ENCODE measurements at places on chromosomes 7 and 10.
A peak's percentile ranks its signal among the peaks of the same experiment; 100 is the strongest.

GRCh38 chr7:158726277-158726807 is 21.7 kb upstream of the NCAPG2 start:
- DNase-seq: no peak

- DNase-seq: no peak
Observed at GRCh38 chr7:81705206-81705605, 64.6 kb downstream of the HGF start.

DNA sequence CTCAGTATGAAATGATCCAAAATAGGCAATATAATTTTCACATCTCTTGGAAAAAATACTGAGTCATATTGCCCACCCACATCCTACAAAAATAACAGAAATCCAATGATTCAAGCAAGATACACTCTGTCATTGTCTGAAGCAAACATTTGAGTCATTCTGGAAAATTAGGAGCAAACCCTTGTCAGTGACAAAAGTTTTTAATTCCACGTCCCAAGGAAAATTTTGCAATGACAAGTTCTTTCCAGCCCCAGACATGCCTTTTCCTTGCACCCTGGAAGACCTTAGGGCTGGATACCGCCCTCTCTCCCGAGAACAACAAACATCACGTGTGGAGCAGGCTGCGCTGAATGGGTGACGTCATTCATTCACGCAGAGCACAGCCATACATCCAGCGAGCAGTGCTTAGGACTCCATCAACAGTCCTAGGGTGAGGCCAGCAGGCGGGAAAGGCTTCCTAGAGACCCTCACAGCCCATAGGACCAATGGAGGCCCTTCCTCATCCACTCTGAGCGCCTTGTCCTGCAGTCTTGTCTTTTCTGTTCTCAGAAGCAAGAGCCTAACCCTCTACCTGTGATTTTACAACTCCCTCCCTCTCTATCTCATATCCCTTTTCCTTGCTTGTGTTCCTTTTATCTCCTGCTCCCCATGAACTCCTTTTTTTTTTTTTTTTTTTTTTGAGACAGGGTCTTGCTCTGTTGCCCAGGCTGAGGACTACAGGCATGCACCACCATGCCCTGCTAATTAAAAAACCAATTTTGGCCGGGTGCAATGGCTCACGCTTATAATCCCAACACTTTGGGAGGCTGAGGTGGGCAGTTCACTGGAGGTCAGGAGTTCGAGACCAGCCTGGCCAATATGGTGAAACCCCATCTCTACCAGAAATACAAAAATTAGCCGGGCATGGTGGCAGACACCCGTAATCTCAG is 23.5 kb upstream of the KDM7A start:
- no peak for DNase-seq

GRCh38 chr10:74293686-74294371 is 142.8 kb downstream of the ADK start:
- no peak for DNase-seq

- no peak for DNase-seq
Observed at GRCh38 chr10:61967298-61967697, 65.8 kb downstream of the ARID5B start.

DNA sequence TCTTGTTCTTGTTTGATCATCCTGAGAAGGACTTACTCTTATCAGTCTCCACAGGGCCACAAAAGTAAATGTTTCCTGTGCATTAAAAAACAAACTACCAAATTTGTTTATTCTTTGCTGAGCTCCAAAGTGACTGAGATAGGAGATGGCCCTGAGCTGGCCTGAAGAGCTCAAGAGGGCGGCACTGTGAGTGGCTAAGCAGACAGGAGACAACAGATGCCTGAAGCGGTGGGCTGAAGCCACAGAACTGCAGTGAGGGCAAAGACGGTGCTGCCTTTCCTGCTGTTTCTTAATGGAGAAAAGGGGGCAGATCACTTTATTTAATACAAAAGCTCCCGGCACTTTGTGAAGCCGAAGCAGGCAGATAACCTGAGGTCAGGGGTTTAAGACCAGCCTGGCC is 379.6 kb downstream of the ARL4A start:
- no peak for DNase-seq

GRCh38 chr7:129952086-129952652 is 591 bp downstream of the UBE2H start:
- peak; percentile 60 for DNase-seq

DNA sequence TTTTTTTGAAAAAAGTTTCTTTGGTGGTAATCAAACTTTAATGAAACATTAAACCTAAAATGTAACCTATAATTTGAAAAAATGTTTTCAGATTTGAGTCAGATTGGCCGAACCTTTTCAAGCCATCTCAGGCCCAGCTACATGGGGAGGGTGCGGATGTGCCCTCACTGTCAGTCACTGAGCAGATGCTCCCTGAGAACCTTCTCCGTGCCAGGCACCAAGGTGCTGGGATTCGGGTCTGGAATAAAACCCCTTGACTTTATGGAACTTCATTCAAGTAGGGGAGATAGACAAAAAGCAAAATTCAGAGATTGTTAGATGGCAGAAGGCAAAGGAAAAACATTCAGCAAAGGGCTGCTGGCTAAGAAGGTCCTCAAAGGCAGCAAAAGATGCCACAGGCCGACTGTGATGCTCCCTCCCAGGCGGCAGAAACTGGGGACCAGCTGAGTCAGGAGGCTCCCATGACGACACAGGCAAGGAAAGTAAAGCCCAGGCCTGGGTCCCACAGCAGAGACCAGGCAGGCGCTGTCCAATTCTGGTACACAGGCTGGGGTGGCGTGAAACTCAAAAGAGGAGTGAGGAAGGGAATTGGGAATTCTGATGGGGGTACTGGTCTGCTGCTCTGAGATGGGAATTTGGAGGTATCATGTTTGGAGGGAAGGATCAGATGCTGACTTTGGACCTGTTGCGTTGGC is 82.2 kb upstream of the DDC start:
- DNase-seq: no peak

GRCh38 chr7:150934045-150934766 is 43.9 kb downstream of the KCNH2 start:
- no peak for DNase-seq

GRCh38 chr10:116085323-116085722 is 187.7 kb downstream of the GFRA1 start:
- no peak for DNase-seq

- no peak for DNase-seq
Observed at GRCh38 chr7:48718731-48719378, 205.5 kb upstream of the CDC14C start.

DNA sequence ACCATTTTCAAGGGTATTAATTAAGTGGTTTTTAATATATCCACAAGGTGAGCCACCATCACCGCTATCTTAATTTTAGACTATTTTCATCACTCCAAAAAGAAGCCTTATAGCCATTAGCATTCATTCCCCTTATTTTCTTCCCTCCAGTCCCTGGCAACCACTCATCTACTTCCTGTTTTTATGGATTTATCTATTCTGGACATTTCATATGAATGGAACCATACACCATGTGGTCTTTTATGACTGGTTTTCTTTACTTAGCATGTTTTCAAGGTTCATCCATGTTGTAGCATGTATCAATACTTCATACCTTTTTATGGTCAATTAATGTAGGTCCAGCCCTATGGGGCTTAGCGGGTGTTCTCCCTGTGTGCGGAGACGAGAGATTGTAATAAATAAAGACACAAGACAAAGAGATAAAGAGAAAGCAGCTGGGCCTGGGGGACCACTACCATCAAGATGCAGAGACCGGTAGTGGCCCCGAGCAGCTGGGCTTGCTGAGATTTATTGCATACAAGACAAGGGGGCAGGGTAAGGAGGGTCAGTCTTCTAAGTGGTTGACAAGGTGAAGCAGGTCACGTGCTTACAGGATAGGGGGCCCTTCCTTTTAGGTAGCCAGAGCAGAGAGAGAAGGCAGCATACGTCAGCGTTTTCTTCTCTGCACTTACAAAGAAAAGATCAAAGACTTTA is 14.6 kb downstream of the WBP1L start:
- DNase-seq: no peak

DNA sequence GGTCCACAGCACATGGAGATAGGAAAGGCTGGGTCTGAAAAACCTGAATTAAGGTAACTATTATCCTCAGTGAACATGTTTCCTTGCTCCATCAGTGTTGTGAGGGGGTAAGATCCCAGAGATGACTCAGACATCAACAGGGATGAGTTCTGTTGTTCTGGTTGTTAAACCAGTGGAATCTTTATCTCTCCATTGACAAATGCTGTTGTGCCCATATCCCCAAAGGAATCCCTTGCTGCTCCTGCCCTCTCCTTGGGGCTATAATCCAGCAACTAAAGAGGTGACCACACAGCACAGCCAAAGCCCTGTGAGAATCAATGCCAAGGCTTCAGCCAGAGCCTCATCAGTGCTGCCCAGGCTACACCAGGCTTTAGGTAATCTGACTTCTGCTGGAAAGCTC is 113.4 kb downstream of the JAZF1 start:
- no peak for DNase-seq

DNA sequence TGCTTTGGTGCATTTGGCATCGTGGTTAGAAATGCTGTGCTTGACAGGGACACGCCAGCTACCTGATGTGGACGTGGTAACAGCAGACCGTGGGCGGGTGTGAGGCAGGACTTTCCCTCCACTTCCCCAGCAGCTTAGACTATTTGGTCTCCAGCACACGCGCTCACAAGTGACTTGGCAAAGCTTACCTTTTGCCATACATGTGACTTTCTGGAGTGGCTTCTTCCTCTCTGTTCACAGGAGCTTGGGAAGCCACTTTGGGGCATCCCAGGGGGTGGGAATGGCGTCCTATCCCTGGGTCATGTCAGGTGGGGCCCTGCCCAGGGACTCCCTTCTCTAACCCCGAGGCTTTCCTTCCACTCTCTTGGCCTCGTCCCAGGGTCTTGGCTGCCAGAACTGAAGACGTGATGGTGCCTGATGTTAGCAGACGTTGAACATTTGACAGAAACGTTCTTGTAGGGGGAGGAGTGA is 228.7 kb upstream of the KLF6 start:
- no peak for DNase-seq

- no peak for DNase-seq
Observed at GRCh38 chr7:48111596-48111995, 22.5 kb downstream of the UPP1 start.

GRCh38 chr10:80453056-80453841 is 861 bp upstream of the TSPAN14 start:
- DNase-seq: no peak

DNA sequence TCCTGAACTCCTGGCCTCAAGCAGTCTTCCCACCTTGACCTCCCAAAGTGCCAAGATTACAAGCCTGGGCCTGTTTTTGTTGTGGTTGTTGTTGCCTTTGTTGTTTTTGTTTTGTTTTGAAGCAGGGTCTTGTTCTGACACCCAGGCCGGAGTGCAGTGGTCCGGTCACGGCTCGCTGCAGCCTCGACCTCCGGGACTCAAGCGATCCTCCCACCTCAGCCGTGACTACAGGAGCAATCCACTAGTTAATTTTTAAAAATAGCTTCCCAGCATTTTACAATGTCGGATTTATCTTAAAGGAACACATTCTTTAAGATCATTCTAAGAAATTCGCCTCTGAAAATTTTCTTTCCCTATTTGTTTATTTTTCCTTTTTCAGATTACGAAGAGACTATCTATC is 27.7 kb upstream of the AP5Z1 start:
- DNase-seq: no peak

DNA sequence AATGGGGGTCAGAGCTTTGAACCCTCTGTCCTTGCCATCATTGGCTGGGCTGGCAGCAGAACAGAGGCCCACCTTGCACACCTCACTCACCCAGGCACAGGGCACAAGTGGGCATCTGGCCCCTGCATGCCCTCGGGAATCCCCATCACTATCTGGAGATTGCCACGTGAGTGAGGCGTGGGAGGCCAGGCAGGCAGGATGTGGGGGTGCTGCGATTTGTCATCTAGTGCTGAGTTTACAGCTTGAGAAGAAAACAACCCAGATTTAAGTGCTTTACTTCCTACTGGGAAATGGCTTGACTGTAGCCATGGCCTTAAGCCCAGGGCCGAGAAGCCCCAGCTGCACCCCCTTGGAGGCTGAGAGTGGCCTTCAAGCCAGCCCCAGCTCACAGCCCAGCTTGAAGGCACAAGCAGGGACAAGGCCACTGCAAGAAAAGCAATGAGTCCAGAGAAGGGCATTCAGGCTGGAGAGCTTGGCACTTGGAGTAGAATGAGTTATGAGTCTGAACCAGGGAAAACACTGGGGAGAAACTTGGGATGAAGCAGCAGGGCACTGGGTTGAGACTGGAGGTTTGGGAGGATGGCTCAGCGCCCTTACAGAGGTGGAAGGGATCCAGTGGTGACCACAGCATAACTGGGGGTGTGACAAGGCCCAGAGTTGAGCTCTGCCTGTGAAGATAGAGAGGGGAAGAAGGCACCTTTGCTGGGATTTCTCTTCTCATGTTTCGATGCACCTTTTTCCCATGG is 123.0 kb downstream of the CXCL12 start:
- no peak for DNase-seq

GRCh38 chr10:78595269-78595619 is 473.5 kb upstream of the ZMIZ1 start:
- no peak for DNase-seq

GRCh38 chr10:115432188-115432819 is 339.1 kb downstream of the ATRNL1 start:
- no peak for DNase-seq

DNA sequence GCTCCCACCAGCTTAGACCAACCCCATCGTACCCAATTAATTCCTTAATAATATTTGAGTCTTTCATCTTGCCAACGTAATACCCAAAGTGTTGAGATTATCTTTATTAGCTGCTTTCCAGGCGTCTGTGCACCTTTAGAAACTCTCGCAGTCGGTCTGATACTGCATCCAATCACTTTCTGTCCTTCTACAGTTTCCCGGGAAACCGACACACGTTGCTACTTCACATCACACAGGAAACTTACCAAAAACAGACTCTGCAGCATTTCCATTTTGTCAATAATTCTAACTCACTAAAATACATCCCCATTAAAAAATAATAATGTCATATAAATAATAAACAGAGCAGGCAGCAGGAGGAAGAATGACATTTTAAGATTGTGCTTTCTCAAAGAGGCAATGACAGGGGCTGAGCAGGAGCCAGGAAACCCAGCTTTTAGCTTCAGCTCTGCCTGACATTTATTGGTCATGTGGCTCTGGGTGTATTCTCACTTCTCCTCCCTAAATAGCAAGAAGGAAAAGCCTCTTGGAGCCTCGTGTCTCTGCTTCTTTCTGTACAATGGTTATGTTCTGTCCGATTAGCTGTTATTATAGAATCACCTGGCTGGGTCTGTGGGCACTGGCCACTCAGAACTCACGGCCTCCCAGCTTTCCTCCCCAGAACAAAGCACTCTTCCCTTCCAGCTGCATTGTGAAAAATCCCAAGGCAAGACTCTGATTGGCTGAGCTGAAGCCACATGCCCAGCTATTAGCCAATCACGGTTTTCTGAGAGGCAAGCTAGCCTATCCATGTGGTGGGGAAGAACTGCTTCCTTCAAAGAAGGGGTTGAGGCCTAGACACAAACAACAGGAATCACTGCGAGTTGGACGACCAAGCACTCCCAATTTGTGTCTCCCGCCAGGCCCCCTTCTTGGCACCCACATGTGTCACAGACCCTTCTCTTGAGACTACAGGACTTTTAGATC is 424.7 kb upstream of the FOXK1 start:
- no peak for DNase-seq

- no peak for DNase-seq
Observed at GRCh38 chr10:11787846-11788245, 35.3 kb upstream of the PROSER2 start.

Measured in germinal center (tissue), 1 donor.